ENCODE measurements at places on chromosomes 13 and 19. TPM values are rescaled to one million over a fixed set of nuclear protein-coding genes. Genes with fewer than 3 reads are reported as not detected.

The UNC13A gene
- total RNA-seq: not detected

The TINCR gene
- total RNA-seq: not detected

The SHD gene
- not detected for total RNA-seq

The FBN3 gene
- not detected for total RNA-seq

DNA sequence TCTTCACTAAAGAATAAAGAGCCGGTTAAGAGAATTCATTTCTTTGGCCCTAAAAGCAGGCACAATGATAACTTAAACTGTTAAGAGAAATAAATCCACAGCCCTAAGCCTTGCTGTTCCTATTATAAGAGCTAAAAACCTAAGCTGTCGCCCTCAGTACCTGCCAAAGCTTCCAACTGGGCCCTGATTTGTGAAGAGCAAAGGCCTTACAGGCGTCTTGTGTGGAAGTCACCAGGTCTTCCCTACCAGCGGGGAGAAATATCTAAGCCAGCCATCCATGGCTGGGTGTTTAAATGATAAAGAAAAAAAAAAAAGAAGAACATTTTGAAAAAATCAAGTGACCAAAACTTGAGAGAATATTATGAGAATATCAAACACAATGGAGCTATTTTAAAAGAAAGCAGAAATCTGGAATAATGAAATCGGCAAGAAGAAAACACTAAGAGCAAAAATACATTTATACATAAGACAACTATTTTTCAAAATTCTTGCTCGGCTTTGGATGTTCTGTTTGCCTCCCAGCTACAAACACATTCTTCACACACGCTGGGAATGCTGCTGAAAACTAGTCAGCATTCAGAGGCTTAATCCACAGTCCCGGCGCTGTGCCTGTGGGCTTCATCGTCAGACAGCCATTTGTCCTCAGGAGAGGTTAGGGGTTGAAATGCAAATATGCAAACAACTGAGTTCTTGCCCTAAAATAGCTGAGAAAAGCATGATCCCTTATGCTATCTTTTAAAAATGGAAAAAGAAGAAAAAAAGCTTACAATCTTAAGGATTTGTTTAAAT, 89.8 kb upstream of the LSM14A start:
- peak; percentile 31 for DNase-seq

DNA sequence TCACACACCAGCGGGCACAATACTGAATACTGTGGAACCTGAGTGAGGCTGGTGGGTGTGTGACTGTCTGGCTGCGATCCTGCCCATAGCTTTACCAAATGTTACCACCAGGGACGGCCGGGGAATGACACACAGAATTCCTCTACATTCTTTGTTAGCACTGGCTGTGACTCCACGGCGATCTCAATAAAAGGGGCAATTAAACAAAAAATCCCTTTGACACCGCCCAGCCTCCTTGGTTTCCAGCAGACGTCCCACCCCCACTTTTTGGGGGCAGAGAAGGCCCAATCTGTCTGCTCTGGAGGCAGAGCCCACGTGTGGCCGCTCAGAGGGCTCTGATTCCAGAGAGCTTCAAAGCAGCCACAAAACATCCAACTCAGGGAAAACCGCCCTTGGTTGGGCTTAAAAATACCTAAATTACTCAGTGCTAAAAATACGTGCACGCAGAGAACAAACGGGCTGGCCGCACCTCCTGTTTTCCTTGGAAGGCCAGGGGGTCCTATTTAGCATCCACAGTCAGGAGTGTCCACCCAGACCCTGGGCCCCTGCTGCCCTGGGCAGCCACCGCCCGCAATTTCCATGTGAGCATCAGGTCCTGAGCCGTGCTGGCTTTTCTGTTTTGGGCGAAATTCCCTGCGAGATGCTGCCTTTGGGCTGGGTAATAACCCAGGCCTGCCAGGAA, 47.8 kb downstream of the GADD45B start:
- DNase-seq: no peak

- no peak for DNase-seq
Observed at GRCh38 chr13:82597747-82598146, 1284.5 kb downstream of the SLITRK1 start.

- DNase-seq: no peak
Observed at GRCh38 chr13:107788464-107789165, 426.7 kb downstream of the LIG4 start.

GRCh38 chr19:4635754-4636116, 3.6 kb upstream of the TNFAIP8L1 start:
- DNase-seq: no peak

GRCh38 chr19:2356036-2356646, 3.9 kb upstream of the TMPRSS9 start:
- DNase-seq: no peak

DNA sequence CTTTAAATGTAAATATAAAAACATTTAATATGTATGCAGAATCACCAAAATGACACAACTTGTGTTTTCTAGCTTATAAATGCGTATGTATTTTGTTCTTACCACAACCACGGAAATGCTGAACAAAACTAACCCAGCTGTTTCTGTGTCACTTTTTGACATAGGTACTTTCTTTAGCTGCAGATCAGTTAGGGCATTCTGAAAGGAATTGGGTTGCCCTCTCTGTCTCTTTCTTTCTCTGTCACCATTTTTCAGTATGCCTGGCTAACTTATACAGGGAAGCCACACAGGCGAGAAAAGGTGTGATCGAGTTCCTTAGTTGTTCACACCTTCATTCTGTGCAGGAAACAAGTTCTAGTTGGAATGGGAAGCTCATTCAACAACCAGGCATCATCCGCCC, 72.6 kb upstream of the ARGLU1 start:
- no peak for DNase-seq

- DNase-seq: no peak
Observed at GRCh38 chr13:48155848-48156247, 60.9 kb upstream of the MED4 start.

- DNase-seq: no peak
Observed at GRCh38 chr19:11931051-11931450, 6.1 kb downstream of the ZNF700 start.

DNA sequence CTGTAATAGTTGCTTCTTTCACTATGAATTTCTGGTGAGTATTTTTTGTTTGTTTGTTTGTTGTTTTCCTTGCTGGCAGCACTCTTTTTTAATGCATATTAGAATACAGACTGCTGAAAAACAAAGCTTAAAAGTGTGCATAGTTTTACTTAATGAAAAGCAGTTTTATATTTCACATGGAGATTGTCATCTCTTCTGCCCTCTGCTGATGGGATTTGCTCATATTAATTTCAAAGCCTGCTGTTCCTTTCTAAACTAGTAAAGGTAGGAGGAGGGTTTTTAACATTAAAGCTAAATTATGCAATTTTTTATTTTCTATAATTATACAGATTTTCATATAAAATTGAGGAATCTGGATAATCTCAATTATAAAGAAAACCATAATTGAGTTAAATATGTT, 692.6 kb upstream of the SLITRK1 start:
- no peak for DNase-seq

GRCh38 chr13:41586216-41586615, 128.9 kb downstream of the RGCC start:
- no peak for DNase-seq

DNA sequence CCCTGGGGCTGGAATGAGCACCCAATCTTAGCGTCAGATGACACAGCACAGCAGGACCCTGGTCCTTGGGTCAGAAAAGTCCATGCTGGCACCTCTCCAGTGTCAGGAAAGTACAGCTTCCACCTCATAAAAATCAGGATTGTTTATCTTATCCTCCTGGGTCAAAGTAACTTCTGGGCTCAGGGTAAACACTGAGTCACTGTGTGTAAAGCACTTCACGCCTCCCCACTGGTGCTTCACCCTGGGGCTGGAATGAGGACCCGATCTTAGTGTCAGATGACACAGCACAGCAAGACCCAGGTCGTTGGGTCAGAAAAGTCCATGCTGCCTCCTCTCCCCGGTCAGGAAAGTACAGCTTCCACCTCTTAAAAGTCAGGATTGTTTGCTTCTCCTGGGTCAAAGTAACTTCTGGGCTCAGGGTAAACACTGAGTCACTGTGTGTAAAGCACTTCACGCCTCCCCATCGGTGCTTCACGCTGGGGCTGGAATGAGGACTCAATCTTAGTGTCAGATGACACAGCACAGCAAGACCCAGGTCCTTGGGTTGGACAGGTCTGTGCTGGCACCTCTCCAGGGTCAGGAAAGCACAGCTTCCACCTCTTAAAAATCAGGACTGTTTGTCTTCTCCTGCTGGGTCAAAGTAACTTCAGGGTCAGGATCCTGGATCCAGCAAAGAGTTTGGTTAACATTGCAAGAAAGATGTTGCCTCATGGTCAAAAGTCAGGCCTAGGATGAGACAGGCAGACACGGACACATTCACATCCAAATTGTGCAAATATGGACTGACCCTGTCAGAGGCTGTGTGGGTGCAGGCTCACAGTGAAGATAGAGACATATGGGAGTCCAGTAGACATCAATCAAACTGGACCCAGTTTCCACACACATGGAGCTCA, 39.2 kb upstream of the CYP2A7 start:
- DNase-seq: peak; percentile 65

GRCh38 chr19:8459520-8460270, 14.9 kb downstream of the HNRNPM start:
- no peak for DNase-seq

GRCh38 chr19:14565765-14566711, 5.8 kb downstream of the NDUFB7 start:
- no peak for DNase-seq

- no peak for DNase-seq
Observed at GRCh38 chr19:28843761-28844492, 369.0 kb downstream of the UQCRFS1 start.

DNA sequence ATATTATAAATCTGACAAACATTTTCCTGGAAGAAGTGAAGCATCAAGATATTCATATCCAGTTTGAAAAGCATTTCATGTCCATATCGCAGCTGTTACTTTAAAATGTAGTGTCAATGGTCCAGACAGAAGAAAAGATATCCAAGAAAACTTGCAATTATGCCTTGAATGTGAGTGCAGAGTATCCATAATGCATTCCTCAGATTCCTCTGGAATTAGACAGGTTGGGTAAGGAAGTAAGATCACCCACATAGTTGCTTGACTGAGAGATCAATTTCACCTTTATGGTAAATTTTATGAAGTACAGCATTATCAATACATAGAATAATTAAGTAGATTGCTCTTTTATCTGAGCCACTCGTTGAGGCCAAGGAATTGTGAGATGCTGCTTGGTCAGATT, 327.0 kb upstream of the SLITRK5 start:
- DNase-seq: no peak
